ENCODE measurements at places on chromosomes 11 and 22.
A peak's percentile ranks its signal among the peaks of the same experiment; 100 is the strongest.

DNA sequence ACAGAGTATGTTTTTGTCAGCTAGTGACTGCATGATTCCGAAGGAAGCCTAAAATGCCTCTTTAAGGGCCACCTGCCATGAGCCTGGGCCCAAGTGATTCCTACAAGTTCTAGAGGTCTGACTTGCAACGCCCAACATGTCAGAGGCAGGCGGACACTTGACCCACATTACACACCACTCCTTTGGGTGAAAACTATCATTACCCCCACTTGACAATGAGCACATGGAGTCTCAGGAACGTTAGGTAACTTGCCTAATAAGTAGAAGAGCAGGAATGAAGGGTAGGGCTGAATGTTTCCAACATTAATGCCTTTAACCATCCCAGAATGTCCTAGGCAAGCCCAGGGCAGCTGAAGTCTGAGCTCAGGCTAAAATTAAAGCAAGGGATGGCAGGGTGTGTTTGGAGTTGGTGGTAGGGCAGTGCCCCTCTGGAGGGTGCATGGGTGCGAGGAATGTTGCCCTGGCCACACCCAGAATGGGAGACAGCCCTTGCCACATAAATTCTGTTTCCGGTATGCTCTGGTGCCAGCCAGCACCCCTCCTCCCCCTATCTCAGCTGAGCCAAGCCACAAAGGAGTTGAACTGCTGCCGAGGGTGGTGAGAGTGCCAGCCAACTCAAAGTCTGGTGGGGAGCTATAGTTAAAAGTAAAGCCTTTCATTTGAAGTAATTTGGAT lies 2.5 kb downstream of the PLAAT2 start:
- DNase-seq: no peak

DNA sequence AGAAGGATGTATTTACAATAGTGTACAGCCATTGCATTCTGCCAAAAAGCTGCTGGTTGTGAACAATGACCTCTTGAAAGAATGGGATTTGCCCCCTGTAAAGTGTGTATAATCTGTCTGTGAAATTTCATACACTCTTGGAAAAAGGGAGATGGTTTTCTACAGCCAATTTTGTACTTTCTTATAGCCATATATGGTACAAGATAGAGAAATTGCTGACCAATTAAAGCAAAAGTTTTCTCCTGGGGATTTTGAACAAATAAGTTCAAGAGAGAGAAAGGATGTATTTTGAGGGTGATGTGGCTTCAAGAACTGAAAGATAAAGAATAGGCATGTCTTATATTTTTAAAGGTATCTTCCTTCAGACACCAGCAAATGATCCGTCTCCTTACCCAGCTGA lies 211.0 kb downstream of the NAV2 start:
- DNase-seq: no peak

GRCh38 chr11:119847853-119848252 lies 118.9 kb upstream of the NECTIN1 start:
- DNase-seq: no peak

GRCh38 chr22:38984224-38984623 lies 2.1 kb downstream of the APOBEC3B start:
- no peak for DNase-seq

GRCh38 chr11:13343931-13344717 lies 66.5 kb downstream of the BMAL1 start:
- DNase-seq: no peak

DNA sequence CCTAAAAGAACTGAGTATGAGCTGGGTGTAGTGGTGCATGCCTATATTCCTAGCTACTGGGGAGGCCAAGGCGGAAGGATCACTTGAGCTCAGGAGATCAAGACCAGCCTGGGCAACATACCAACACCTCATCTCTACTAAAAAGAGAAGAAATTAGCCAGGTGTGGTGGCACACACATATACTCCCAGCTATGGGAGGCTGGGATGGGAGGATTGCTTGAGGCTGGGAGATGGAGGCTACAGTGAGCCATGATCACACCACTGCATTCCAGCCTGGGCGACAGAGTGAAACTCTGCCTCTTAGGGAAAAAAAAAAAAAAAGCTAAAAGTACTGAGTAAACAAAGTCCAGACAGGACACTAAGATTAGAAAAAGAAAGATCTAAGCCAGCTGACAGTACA lies 3.5 kb upstream of the HTR3B start:
- DNase-seq: no peak

DNA sequence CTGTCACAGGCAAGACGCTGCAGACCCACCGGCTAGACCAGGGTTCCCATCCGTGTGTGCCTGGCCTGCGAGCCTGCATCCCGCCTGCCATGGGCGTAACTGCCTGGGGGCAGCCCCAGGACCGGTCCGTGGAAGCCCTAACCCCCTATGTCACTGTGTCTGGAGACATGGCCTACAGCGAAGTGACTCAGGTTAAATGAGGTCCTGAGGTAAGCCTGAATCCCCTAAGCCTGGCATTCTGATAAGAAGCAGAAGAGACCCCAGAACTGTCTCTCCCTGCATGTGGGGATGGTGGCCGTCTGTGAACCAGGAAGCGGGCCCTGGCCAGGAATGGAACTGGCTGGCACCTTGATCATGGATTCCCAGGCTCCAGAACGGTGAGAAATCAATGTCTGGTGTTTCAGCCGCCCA lies 570.1 kb downstream of the BRD1 start:
- DNase-seq: peak; percentile 33

DNA sequence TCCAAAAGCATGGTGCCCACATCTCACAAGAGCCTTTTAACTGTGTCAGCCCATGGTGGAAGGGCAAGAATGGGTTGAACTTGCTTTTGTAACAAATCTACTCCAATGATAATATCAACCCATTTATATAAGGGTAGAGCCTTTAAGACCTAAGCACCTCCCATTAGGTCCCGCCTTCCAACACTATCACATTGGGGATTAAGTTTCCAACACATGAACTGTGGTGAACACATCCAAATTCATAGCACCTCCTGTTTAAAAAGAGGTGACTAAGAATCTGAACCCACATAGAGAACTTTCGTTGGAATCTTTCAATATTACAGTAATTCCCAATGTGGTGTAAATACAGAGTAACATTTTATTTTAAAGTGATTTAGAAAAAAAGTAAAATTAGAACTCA lies 9.2 kb upstream of the CNTF start:
- DNase-seq: no peak

- no peak for DNase-seq
These were observed 88.5 kb downstream of the BRD1 start for GRCh38 chr22:49739138-49739537.

- DNase-seq: no peak
These were observed 167.7 kb downstream of the CEP164 start for GRCh38 chr11:117495357-117495756.

DNA sequence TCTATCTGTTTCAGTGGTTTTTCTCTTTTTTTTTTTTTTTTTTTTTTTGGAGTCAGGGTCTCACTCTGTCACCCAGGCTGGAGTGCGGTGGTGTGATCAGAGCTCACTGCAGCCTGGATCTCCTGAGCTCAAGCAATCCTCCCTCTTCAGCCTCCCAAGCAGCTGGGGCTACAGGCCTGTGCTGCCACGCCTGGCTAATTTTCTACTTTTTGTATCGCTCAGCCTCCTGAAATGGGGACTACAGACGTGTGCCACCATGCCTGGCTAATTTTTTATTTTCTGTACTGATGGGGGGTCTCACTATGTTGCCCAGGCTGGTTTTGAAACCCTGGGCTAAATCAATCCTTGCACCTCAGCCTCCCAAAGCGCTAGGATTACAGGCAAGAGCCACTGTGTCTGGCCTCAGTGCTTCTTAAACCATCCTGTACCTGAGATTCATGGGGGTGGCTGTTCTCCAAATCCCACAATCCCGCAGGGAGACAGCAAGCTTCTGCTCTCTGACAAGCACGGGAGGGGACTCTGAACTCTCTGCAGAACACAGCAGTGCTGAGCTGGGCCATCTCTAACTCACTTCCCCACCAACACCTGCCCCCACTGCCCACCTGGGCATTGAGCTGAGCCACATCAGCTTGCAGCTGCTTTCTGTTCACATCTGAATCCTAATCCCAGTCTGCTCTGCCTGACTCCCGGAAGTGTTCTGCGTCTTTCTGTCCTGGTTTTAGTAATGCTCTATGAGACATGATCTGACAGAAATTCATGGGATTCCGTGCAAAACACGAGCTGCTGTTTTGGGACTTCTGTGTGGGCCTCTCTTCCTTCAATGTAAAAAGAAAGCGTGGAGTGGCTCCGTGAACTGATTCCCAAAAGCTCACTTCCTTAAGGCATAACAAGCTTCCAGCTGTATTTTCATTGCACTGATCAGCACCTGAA lies 400.0 kb downstream of the LARGE1 start:
- DNase-seq: no peak

- no peak for DNase-seq
These were observed 26.6 kb upstream of the XBP1 start for GRCh38 chr22:28826921-28827320.

DNA sequence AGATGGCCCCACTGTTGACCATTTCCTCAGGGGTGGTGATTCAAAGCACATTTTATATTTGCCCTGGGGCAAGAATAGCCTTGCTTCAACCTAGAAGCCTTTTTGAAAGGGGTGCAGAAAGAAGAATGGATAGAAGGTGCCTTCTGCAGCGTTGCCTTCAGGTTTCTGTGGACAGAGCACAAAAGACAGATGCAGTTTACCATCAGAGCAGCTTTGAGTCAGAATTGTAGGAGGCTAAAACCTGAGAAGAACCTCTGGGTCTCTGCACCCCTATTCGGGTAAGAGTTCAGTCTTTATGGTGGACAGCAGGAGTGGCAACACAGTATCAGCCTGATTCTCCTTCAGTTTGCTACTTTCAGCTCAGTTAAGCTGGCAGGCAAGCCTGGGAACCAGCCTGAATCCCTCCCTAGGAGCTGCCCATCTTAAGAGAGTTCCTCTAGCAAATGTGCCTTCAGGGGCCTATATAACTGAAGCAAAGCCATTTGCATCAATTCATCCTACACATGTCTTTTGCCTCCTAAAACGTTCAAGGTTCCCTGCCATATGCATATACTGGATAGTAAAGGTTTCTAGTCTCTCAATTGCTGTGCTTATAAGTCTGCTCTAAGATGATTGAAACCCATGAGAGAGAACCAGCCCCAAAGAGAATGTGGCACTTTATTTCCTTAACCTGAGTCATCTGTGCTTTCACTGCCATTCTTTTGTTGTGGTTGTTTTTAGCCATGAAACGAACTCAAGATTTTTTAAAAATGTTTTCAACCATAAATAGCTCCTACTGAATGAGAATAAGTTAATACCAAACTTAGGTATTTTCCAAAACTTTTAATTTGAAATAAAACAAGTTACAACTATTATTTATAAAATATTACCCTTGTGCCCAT lies 123.0 kb downstream of the TRIM44 start:
- no peak for DNase-seq

DNA sequence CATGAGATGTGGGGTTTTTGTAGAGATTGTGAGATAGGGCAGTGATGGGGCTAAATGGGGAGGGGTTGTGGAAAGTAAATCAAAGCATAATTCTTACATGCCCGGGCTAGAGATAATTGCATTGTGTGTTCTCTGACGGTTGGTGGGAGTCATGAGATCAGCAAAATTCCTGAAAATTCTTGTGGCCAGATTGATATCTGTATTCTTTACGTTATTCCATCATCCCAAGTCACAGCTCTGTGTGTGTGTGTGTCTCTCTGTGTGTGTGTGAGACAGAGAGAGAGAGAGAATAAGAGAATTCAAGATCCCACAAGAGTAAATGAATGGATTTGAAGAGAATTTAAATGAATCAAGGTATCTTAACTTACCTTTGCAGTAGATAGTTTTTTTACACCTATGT lies 138.6 kb upstream of the ARHGAP20 start:
- no peak for DNase-seq

GRCh38 chr22:23862103-23862502 lies 4.4 kb downstream of the SLC2A11 start:
- no peak for DNase-seq

DNA sequence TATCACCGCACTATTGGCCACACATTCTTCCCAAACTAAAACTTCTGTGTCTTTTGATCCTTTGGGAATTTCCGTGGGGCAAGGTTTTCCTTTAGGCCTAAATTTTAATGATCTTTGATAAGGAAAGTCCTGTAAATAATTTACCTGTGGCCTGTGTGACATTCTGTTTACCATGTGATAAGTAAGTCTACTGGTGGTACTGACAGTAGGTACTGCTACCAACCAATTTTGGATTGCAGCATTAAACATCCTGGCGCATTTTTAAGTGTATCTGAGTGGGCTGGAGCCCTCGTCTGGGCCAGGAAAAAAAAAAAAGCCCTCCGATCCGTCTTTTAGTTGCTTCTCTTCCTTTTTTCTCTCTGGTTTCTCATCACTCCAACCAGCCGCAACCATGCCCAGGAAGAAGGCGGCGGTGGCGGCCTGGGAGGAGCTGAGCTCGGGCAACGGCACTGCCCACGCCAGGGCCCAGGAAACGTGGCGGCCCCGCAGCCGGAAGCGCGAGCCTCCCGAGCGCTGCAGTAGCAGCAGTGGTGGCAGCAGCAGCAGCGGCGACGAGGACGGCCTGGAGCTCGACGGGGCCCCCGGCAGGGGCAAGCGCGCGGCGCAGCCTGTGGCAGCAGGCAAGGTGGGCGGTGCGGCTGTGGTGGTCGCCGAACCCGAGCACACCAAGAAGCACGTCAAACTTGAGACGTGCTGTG lies 33.6 kb downstream of the ASRGL1 start:
- DNase-seq: no peak
